ENCODE measurements at places on chromosomes 7 and 10.

DNA sequence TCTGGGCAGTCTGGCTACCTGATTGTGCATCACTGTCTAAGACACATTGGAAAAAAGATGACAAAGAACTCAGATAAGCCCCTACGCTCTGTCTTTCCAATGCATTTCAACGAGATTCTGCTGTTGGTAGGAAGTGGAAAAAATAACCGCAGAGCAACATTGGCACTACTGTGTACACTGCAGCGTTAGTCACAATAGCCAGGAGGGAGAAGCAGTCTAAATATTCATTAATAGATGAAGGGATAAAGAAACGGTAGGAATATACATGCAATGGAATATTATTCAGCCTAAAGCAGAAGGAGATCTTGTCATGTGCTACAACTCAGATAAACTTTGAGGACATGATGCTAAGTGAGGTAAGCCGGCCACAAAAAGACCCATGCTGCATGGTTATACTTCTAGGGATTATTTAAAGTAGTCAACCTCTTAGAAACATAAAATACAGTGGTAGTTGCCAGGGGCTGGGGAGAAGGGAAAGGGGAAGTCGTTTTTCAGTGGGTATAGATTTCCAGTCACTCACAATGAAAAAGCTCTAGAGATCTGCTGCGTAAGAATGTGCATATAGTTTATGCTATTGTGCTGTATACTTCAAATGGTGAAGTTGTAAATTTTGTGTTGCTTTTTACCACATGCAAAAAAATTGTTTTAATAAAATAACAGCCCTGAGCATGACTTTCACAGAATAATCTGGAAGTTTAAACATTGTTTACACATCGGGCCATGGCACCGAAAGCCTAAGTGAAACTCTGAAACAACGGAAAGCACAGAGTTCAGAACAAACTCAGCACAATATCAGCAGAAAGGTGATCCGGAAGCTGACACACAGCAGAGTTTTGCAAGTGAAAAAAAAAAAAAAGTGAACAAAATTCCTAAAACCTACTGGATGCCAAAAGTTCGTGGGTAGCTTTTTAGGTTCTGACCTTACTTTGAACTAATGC is 40.1 kb downstream of the ELMO1 start:
- no peak for DNase-seq

- no peak for DNase-seq
These were observed 61.9 kb upstream of the MNX1 start for GRCh38 chr7:157072361-157072760.

DNA sequence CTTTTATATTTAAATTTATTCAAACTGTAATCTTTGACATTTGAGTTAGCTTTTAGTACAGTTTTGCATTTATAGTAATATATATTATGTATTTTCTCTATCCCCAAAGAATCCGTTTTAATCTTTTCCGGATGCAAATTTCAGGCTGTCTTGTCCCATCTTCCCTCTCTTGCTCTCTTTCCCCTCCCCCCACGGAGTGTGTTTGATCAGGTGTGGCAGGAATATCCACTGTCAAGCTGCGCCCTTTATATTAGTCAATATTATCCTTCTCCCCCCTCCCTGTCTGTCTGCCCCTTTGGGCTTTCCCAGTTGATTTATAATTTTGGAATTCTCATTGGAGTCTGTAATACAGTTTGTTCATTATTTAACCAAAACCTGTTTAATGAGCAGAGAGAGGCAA is 19.0 kb downstream of the GBF1 start:
- no peak for DNase-seq

- no peak for DNase-seq
These were observed 87.0 kb downstream of the CDK6 start for GRCh38 chr7:92749327-92749755.

DNA sequence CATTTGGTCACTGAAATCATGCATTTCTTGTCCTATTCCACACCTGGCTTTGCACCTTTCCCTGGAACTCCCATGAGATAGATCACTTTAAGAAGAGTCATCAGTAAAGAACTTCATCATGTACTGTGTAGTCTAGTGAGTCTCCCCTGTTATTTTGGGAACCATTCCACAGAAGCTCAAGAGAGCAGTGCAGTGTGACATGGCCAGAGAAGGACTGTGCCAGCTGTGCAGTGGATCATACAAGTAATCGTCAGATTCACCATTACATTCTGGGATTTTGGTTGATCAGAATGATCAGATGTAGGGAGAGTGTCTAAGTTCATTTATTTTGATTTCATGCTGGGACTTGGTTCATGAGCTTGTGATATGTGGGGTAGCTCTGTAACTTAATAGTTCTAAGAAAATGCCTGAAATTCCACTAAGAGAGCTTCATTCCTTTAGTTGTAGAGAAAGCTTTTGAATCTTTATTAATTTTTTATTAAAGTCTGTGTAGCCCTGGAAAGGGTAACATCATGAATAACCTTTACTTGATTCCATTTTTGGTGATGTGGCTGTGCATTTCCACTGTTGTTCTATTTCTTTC is 166.8 kb downstream of the SUGCT start:
- DNase-seq, result no peak

DNA sequence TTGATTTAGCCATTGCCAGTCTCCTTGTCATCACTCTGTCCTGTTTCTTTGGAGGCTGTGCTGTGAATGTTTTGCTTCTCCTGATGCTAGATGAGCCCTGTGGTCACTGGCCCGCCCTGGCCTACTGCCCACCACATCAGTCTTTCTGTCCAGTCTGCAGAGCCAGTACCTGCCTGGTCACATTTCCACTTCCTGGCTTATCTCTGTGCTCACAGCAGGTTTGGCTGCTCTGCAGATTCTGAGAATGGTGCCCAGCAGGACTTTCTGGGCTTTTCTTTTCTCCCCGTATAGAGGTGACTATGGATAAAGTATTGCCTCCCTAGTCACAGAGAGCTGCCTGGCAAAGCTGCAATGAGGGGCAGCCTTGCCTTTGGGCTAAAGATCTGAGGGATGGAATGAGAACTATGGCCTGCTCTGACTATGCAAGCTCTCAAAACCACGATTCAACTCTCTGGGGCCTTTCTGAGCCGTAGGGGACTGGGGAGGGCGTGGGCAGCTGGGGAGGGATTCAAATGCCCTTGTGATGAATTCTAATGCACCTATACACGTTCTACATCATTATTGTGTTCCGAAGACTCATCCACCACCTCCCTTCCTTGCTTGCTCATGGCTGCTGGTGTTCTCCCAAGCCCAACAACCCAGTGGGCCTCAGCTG is 410.4 kb upstream of the NPVF start:
- no peak for DNase-seq

DNA sequence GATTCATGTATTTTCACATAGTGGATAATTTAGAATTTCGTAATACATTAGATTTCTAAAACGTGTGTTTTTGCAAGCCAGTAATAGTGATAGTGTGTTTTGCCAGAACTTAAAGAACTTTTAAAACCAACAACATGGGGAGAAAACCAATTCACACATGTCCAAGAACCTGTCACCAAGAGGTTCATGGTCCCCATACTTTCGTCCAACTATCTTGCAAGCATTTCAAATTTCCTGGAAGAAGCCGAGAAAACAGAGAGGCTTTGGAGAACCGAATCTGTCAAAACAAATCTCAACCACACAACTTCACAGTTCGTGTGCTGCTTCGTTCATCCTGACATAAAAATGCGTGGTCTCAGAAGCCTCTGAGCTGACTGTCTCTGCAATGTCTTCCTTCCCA is 31.9 kb downstream of the GFRA1 start:
- no peak for DNase-seq

DNA sequence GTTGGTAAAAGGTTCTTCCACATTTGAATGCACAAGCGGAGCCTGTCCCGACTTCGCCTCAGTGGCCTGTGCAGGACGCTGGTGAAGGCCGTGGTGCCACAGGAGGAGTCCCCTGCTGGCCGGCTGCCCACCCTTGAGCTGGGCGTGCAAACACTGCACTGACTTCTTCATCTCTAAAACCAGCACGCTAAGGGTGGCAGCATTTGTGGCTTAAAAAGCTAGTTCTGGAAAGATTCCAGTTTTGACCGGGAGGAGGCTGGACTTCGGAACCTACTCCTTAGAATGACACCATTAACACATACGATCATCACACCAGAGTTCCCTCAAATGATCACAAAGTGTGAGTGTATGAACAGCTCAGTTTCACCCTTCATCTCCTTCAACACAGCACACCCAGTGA is 102.4 kb downstream of the SMURF1 start:
- no peak for DNase-seq

GRCh38 chr7:45399069-45399468 is 175.1 kb upstream of the ADCY1 start:
- DNase-seq, result no peak

- no peak for DNase-seq
These were observed 282.3 kb upstream of the DKK1 start for GRCh38 chr10:52031771-52032170.

DNA sequence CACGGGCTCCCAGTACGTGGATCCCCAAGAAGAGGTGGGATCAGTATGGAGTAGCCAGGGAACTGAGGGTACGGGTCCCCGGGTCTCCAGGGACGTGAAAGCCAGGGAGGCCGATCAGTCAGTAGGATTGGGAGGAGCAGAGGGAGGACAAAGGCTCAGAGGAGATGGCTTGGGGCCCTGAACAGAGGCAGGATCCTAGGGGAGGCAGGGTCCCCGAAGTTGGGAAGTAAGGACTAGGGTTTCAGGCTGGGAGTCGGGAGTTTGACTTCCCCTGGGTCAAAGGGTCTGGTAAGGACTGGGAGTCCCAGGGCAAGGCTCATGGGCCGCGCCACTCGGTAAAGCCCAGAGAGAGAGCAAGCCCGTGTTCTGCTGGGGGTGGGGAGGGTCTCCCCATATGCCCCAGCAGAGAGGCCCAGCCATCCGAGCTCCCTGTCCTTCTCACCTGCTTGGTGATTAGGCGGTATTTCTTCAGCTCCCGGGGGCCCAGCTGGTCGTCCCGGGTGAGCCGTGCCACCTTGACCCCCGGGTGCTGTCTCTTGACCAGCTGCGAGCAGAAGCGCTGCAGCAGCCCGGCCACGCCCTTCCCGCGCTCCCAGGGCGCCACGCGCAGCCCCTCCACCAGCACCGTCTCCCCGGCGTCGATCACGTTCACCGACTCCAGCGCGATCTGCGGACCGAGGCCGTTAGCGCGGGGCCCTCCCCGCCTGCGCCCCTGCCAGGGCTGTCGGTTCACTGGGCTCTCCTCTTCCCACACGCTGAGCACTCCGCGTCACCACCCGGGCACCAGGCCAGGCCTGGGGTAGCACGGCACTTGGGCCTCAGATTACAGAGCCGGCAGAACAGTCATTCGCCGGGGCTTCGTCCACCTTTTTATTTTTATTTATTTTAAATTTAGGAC is 7.0 kb downstream of the NAT16 start:
- DNase-seq, result no peak

DNA sequence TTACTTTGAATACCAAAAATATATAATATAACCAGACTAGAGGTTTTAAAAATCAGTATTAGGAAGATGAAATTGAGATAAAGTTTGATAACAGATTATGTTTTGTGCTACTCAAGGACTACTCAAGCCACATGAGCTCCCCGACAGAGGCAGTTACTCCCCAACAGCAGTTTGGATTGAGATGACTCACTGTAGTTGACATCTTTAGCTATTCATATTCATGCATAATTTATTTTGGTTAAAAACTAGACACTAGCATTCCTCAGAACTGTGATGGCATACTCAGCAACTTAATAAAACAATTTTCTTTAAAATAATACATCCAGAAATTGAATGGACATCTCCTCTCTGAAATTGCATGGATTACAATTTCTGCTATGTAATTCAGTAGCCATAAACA is 19.6 kb downstream of the PCLO start:
- no peak for DNase-seq

DNA sequence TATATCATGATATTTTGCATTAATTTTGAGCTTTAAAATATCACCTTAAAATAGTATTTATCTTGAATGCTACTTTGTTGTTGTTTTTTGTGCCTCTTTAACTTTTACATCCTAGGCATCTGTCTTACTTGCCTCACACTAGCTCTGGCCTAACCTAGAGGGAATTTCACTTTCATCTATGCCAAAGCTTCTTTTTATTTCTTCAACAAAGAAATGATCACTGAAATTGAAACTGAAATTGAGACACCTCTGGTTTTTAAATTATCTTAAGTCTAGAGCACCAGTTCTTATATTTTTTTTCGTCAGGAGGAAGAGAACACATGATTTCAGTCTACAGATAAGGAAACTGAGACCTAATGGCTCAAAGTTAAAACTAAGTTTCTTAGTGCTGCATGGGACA is 3.5 kb upstream of the SCIN start:
- no peak for DNase-seq

- no peak for DNase-seq
These were observed 56.0 kb downstream of the CALD1 start for GRCh38 chr7:134835463-134835823.

- no peak for DNase-seq
These were observed 22.4 kb upstream of the IFIT1B start for GRCh38 chr10:89355394-89355931.

- DNase-seq, result no peak
These were observed 13.9 kb downstream of the CREB3L2 start for GRCh38 chr7:137987968-137988367.

DNA sequence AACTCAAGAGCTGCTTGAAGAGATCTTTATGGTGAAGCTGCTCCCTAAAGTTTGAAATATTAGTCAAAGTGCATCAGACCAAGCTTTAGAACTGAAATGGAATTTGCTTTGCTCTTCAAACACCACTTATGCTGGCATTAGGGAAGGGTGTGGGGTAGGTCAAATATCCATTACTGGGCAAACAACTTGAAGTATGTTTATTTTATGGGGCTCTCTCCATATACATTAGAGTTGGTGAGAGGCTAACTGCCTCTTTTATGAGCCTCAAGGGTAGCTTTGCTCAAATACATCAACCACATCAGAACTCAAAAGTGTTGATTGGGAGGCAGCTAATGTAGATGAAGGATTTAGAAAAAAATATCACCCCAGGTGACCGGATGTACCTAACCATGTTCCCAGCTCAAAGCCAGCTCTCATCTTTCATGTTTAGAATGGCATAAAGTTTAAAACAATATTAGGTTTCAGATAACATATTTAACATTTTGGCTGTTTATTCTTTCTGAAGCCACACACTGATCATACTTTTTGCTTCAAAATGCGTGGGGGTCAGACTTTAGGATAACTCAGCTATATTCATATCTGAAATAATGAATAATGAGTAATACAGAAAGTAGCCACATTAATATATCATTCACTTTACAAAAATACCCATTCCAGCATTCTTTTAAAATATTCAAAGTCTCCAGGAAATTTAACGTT is 318.6 kb downstream of the PTEN start:
- DNase-seq, result no peak

- no peak for DNase-seq
These were observed 88.2 kb upstream of the GPR26 start for GRCh38 chr10:123577921-123578461.

DNA sequence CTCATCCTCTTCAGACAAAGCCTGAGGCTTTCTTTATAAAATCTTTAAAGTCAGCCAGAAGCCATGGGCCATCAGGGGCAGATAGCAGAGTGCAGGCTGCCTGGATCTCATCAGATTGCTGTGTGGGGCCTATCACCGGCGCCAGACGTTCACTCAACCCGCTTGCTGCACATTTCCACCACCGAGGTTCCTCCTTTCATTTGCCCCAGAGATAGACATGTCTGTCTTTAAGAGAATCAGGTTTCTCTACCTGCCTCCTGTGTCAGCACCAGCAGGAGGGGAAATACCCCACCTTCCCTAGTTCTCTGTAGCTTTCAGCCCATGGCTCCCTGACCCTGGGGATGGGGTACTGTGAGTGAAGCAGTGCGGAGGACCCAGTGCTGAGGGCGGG is 22.0 kb downstream of the SLC18A2 start:
- DNase-seq, result no peak

GRCh38 chr10:117615649-117616048 is 73.1 kb downstream of the EMX2 start:
- no peak for DNase-seq

Data from stimulated activated CD8-positive, alpha-beta memory T cell treated with anti-CD3 and anti-CD28 coated beads, Interleukin-4, amount 100 ng/mL, for 1 hour (primary cell).